ENCODE measurements at places on chromosomes 4 and X.

DNA sequence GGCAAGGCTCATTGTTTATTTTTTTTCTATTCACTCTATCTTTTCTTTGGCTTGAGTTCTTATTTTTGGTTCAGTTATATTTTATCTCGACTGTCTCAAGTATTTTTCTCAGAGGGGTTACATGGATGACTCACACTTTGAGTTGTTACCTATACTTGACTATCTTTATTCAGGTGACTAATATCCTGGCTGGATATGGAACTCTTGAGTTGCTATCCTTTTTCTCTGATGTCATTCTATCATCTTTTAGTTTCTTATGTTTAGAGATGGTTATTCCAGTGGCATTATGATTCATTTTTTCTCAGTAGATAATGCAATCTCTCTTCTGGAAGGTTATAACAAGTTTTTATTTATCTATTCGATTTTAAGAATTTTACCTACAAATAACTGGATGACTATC is 117.9 kb downstream of the COX18 start:
- DNase-seq = no peak

- no peak for DNase-seq
These were observed 29.4 kb downstream of the EVC2 start for GRCh38 chr4:5678977-5679376.

GRCh38 chr4:112516066-112516470 is at the start of gene NEUROG2:
Gene NEUROG2 (minus strand): TSS chr4:112516180. CDS start chr4:112515475, 705 bp downstream.
- no peak for DNase-seq

GRCh38 chrX:55867181-55867651 is 149.7 kb downstream of the RRAGB start:
- no peak for DNase-seq

GRCh38 chr4:145884775-145885174 is 53.8 kb downstream of the ZNF827 start:
- DNase-seq = no peak

DNA sequence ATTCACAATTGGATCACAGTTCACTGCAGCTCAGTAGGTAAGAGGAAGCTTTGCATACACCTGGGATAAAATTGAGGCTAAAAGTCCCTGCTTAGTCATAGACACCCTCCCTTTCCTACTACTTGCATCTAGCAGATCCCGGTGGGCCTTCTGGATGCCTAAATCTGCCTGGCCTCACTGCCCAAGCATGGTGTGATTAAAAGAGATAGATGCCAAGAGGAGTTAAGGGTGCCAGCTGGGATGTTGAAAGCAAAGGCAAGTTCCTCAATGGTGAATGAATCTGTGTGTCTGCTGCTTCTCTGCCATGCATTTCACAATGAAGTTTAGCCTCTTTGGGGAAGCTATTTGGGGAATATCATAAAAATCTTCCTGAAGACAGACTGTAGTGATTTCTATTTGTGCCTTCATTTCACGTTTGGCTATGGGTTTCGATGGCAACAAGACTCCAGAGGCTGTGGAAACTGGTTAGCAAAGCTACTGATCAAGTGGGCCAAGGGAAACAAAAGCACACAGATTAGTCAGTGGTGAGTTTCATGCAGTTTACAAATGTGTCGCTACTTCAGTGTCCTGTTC is 534.0 kb downstream of the ANKRD50 start:
- no peak for DNase-seq

DNA sequence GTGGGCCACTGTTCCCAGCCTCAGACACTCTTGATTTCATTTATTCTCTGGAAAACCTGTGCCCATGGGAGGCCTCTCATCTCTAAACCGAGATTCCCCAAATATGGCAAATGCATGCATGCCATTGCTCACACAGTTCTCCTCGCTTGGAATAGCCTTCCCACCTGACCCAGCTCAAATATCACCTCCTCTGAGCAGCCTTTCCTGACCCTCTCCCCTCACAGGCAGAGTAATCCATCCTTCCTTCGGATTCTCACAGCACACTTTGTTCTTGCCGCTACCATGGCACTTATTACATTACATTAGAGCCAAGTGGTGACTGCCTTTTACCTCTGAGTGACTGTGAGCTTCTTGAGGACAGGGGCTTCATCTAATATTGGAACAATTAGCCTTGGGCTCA is 209.5 kb downstream of the HS6ST2 start:
- DNase-seq = no peak

DNA sequence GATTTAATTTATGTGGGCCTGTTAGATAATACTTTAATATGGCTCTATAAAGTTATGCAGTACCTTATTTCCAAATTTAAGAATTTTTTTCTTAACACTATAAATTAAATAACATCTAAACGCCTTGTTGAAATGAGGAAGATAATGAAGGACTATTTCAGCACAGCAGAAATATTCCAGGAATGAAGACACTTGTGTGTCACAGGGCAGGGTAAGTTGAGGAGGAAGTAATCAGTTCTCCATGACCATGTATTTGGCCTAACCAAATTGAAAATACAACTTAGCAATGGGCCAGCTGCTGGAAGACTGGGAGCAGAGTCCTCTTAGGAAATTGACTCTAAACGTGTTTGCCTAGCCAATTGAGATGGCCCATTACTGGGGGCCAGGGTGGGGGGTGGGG is 16.9 kb downstream of the CXCL3 start:
- DNase-seq = no peak

- DNase-seq = no peak
These were observed 93.8 kb downstream of the SLC10A6 start for GRCh38 chr4:86755388-86755787.

GRCh38 chr4:107996949-107997788 is 7.5 kb downstream of the HADH start:
- DNase-seq = no peak

DNA sequence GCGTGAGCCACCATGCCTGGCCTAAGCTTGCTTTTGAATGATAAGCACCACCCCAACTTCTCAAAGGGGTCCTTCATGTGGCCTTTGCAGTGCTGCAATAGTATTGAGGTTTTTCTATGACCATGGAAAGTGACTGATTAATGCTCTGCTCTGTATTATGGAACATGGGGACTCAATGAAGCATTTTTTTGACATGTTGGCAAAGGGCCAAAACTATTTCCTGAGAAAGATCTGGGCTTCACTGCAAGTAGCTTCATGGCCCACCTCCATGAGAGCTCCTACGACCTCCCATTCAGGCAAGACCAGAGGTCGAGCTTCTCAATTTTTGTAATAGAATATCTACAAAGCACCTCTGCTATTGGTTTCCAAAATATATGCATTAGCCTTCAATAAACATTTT is 16.7 kb upstream of the SEPTIN6 start:
- no peak for DNase-seq

GRCh38 chr4:117324851-117325491 is 239.6 kb upstream of the TRAM1L1 start:
- no peak for DNase-seq

GRCh38 chrX:143661286-143661685 is 25.4 kb upstream of the SLITRK4 start:
- DNase-seq = no peak

GRCh38 chr4:185134307-185134869 is 8.7 kb upstream of the SLC25A4 start:
- no peak for DNase-seq

- DNase-seq = no peak
These were observed 3.7 kb downstream of the TMEM129 start for GRCh38 chr4:1717129-1718094.

DNA sequence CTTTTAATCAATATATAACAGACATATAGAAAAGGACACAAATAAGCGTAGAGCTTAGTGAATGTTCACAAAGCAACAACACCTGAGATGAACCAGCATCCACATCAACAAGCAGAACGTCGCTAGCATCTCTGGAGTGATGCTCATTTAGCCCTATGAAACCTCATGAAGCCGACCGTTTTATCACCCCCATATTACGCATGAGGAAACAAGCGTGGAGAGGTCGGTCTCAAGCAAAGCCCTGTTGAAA is 524 bp upstream of the RPS3A start:
- no peak for DNase-seq

- DNase-seq = no peak
These were observed 20.9 kb downstream of the NFKB1 start for GRCh38 chr4:102522031-102522440.
